ENCODE measurements at places on chromosomes 16 and 17.
A peak's percentile ranks its signal among the peaks of the same experiment; 100 is the strongest.

GRCh38 chr17:19378416-19379360 is at the start of gene MAPK7:
Gene MAPK7 (plus strand): TSS chr17:19378498. CDS start chr17:19378901, 403 bp downstream.
- peak; percentile 23 for DNase-seq

GRCh38 chr16:54285414-54286089 is 1.0 kb downstream of the IRX3 start:
- no peak for DNase-seq

DNA sequence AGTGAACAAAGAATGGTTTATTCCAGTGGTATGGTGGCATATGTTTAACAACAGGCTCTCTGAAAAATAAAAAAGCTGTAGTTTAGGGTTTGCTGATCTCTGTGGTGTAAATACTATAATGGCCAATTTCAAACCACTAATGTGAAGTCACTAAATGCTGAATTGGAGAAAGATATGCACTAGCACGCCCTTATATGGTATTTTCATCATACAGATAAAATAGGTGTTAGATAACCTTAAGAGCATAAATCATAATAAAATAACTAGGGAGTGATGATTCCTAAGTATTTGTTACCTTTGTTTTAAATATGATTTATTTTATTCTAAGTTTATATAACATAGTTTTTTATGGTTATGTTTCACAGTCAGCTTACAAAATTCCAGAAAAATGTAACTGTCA is 17.2 kb downstream of the NLK start:
- no peak for DNase-seq

- no peak for DNase-seq
These were observed 23.2 kb downstream of the NLK start for GRCh38 chr17:28065706-28066105.

DNA sequence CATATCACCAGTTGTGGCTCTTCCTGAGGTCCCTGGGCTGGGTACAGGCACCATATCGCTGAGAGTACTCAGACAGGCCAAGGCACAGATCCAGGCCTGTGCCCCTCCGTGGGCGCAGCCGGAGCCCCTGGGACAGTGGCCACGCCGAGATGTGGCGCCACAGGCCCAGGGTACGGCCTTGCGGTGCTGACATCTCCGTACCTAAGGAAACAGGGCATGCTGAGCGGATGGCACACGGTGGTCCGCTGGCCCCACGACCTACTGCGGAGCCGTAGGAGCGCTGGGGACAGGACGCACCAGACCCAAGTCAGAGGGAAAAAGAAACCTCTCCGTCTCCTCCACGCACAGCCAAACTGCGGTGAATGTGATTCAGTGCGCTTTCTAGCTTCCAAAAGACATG is 26.5 kb downstream of the NDUFAF8 start:
- no peak for DNase-seq

DNA sequence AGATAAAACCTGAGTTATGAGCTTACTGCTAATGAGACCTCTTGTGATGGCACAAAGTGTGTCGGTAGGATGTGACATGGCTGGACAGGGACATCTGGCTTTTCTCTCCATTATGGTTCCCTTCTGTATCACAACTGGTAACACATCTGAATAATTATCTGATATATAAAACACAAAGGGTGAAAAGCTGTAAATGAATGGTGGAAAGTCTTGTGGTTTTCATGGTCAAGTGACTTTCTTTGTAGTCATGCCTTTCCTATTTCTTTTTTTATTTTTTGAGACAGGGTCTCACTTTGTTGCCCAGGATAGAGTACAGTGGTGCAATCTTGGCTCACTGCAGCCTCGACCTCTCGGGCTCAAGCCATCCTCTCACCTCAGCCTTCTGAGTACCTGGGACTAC is 35.3 kb upstream of the ZFHX3 start:
- no peak for DNase-seq

GRCh38 chr16:8481810-8482209 is 108.5 kb downstream of the TMEM114 start:
- no peak for DNase-seq

DNA sequence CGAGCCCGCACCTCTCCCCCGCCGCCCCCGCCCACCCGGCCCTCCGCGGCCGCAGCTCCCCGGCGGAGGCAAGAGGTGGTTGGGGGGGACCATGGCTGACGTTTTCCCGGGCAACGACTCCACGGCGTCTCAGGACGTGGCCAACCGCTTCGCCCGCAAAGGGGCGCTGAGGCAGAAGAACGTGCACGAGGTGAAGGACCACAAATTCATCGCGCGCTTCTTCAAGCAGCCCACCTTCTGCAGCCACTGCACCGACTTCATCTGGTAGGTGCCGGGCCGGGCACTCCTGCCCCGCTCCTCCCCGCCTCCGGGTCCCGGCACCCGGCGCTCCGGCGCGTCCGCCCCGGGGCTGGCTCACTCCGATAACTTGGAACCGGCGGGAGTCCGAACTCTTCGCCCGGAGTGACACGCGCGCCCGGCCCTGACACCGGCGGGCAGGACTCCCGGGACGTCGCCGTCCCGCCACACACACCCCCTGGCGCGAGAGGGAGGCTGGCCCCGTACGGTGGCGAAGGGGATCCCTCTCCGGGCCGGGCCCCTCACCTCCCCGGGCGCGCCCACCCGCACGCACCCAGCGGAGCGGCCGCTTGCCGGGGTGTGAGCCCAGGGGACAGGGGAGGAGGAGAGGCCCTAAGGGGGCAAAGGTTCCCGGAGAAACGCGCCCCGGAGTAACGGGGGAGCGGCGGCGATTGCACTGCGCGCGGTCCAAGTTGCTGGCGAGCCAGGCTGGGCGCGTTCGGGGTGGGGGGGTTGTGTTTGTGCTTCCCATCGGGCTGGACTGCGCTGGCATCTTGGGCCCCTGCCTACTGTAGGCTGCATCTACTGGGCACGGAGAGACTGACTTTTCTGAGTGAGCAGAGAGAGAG is 581 bp downstream of the PRKCA start:
- peak; percentile 70 for DNase-seq

DNA sequence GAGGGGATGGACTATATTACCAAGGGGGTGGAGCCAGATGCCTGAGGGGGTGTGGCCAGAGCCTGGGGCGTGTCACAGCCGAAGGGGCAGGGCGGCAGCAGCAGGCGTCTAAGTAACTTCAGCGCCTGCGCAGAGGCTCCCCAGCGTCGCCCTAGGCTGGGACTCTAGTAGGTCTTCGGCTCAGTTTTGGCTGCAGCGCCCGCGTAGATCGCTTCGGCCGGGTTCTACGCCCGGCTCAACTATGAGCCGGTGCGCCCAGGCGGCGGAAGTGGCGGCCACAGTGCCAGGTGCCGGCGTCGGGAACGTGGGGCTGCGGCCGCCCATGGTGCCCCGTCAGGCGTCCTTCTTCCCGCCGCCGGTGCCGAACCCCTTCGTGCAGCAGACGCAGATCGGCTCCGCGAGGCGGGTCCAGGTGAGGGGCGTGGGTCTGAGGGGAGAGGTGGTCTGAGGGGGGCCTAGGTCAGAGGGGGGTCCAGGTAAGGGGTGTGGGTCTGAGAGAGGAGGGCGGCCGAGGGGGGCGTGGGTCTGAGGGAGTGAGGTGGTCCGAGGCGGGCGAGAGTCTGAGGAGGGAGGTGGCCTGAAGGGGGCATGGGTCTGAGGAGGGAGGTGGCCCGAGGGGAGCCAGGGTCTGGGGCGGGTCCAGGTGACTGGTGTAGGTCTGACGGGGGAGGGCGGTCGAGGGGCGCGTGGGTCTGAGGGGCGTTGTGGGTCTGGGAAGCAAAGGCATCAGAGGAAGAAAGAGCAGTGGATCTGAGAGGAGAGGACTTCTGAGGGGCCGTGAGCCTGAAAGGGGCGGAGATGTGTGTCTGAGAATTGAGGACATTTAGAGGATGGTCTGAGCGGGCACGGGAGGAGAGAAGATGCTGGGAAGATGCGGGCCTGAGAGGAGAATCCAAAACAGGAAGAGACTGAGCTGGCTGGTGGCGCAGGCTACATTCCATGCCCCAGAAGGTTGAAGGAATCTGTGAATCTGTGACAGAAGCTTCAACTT is at the start of gene LPCAT2:
LPCAT2 (plus strand) TSS at position 132 of the 991 bp plus-strand sequence; CDS start at position 242, 110 bp downstream.
- peak; percentile 91 for DNase-seq

DNA sequence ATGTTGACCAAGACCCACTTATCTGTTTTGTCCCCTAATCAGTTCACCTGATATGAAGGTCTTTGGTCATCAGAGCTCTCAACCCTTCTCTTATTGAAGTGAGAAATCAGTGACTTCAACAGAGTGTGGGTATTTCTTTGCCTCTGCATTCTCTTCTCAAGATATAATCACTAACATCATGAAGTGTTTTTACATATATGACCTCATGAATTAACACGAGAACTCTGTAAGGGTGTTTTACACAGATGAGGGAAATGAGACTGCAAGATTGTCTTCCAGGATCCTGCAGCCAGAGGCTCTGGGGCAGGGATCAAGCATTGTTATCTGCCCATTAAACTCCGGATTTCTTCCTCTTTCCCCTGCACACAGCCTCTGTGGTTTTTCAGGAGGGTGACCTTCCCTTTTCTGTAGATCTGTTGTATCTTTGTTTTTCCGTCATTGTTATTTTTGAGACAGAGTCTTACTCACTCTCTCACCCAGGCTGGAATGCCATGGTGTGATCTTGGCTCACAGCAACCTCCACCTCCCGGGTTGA is 22.7 kb downstream of the LCMT1 start:
- DNase-seq: peak; percentile 47

- DNase-seq: no peak
These were observed 66.2 kb upstream of the CREBBP start for GRCh38 chr16:3946604-3947180.

DNA sequence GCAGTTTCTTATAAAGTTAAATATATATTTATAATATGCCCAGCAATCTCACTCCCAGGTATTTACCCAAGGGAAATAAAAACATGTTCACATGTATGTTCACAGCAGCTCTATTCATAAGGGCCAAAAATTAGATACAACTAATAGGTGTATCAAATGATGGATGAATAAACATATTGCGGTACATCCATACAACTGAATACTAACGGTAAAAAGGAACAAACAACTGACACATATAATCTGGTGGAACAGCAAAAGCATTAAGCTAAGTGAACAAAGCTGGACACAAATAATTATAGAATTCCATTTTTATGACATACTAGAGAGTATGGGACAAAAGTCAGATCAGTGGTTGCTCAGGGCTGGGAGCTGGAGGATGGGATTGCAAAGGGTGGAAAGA is 74.7 kb downstream of the CACNG1 start:
- no peak for DNase-seq

GRCh38 chr17:50095626-50096037 is 481 bp downstream of the PDK2 start:
- DNase-seq: peak; percentile 40

GRCh38 chr17:45320349-45320930 is 3.6 kb upstream of the MAP3K14 start:
- DNase-seq: no peak

DNA sequence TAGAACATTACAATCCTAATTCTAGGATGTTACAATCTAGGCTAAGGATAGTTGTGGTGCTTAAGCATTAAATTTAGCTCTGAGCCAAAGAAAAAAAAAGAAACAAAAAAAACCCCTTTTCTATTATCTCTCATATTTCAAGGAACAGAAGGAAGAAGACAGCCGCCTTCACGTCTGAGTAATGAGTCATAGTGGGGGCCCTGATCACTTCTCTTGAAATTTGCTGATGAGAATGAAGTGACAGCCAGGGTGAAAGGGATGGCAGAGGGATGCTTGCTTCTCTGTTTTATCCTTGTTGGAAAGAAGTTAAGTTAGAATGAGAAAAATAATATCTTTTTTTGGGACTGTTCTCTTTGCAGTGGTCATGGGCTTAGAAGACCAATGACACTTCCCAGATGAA is 82.6 kb upstream of the MPHOSPH6 start:
- DNase-seq: no peak

DNA sequence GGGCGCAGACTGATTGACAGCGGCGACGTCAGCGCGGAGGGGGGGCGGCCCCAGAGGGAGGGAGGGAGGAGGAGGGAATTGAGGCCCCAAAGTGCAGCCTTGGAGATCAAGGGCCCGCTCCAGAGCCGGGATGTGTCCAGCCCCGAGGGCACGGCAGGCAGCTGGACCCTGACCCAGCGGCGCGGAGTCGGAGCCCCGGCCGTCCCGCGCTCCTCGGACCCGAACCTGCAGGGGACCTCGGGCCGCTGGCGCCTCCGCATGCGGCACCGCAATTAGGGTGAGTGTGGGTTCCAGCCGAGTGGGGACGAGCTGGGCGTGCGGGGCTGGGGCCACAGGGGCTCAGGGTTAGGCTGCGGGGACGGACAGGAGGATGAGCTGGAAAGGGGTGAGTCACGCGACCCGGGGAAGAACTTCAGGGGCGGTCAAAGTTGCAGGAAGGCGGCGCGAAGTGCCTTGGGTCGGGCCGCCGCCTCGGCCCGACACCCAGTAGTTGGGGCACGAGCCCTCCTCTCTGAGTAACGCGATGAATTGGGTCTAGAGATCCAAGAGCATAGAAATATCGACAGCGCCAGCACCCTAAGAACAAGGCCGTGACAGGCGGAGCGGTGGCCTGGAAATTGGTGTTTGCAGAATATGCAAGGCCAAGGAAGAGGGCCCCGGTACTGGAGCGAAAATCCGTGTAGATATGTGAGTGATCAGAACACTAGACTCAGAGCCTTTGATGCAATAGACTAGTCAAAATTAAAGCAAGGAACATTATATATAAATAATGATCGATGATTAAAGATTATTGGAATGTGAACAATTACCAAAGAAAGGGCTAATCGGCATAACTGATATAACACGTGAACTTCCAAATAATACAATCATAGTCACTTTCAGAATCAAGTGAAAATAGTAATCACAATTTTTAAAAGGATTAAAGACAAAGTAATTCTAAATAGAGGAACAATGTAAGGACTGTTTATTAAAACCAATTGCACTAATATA is at the start of gene TBX4:
TBX4 (plus strand) TSS at position 122 of the 990 bp plus-strand sequence. CDS start 4,069 bp downstream, outside the sequence.
- no peak for DNase-seq
